Lung microvascular endothelial cell (primary cell): ENCODE measurements at places on chromosomes 5 and 9.

GRCh38 chr9:12813960-12814876, 39.4 kb downstream of the LURAP1L start:
- DNase-seq = peak; percentile 99

DNA sequence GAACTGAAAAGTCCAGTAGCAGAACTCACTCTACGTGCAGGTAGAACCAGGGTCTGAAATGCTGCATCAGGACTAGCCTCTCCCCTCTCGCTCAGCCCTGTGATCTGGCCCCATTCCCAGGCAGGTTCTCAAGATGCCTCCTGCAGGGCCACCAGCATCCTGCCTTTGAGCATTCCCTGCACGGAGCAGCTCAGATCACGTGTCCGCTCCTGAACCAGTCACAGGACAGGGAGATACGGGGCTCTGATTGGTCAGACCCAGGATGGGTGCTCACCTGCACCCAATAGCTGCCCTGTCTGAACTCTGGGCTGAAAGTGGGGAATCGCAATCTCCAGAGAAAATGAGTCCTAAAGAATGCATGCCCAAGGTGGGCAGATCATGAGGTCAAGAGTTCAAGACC, 50.8 kb downstream of the NEURL1B start:
- DNase-seq = no peak

DNA sequence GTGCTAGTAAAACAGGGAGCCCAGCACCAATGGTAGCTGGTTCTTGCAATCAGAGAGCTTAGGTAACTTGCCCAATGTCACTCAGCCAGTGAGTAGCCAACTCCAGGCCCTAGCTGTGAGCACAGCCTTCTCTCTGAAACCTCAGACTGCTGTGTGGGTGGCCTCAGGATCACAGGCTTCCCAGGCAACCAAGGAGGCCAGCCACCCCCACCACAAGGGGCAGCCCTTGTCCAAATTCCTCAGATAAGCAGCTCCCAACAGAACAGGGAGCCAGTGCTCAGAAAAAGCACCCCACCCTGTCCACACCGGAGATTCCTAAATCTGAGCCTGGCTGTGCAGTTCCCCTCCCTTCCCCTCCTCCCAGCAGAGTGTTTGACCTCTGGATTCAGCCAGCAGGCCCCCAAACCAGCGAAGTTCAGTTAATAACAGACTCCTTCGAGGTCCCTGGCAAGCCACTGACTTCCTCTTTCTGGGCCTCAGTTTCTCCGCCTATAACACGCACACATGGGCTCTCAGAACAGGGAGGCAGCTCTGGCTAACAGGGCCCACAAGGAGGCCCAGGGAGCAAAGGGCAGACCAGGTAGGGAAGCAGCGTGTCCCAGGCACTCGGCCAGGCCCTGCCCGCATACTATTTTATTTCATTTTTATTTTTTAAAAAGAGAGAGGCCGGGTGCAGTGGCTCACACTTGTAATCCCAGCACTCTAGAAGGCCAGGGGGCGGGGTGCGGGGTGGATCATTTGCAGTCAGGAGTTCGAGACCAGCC, 2.7 kb downstream of the EEIG1 start:
- peak; percentile 36 for DNase-seq

DNA sequence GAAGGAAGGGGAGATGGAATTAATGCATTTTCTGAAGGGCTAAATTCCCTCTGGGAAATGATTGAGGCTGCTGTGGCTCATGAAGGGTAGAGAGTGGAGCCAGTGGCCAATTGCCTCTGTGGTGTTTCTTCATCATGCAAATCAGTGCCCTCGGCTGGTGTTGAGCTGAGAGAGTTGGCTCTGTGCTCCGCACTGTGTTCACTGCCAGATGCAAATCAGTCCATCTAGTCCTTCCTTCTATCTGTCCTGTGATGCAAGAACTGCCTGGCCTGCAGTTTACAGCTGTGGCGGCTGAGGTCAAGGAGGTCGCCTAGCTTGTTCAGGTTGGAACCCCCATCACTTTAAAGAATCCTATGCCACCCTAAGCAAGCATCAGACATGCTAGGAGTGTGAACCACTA, 6.0 kb downstream of the TMEM171 start:
- DNase-seq = no peak

- DNase-seq = no peak
Measured at GRCh38 chr9:85577353-85577952, 164.3 kb downstream of the AGTPBP1 start.

DNA sequence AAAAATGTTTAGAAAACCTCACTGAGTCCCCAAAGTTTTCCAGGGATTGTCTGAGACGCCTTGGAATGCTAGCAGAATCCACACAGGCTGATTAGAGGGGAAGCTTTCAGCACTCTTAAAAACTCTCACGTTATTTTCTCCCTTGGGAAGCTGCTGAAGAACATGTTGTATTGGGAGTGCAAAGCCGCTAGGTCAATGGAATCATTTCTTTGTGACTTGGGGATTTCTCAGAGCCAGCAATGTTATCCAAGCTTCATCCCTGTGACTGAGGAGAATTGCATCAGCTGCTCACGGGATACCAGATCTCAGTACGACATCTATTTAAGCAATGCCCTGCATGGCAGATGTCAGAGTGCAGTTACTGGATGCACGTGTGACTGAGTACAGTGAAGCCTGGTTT, 426.4 kb upstream of the MPDZ start:
- DNase-seq = no peak

- peak; percentile 61 for DNase-seq
Measured at GRCh38 chr9:73011181-73011750, 58.4 kb upstream of the ALDH1A1 start.

- DNase-seq = no peak
Measured at GRCh38 chr9:32326146-32326545, 58.3 kb upstream of the ACO1 start.

- DNase-seq = no peak
Measured at GRCh38 chr9:115098226-115098965, 19.6 kb downstream of the TNC start.

- DNase-seq = no peak
Measured at GRCh38 chr5:34498572-34498971, 157.6 kb upstream of the RAI14 start.

DNA sequence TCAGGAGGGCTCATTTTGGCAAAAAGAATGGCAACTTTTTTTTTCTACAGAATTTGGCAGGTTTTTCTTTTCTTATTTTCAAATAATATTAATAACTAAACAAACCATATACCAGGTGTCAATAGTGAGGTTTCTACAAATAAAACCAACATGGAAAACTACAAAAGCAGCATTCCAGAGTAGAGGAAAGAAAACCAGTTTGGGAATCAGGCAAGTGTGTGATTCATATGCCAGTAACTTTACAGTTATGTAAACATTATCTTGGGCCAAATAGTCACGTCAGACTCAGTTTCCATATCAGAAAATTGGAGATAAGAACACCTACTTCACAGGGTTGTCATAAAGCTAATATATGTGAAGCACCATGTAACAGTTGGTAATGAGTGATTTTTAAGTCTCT, 51.7 kb downstream of the FBXW11 start:
- DNase-seq = peak; percentile 34

GRCh38 chr5:42461033-42461432, 37.8 kb downstream of the GHR start:
- DNase-seq = no peak

GRCh38 chr5:37915097-37915736, 75.4 kb upstream of the GDNF start:
- DNase-seq = no peak

DNA sequence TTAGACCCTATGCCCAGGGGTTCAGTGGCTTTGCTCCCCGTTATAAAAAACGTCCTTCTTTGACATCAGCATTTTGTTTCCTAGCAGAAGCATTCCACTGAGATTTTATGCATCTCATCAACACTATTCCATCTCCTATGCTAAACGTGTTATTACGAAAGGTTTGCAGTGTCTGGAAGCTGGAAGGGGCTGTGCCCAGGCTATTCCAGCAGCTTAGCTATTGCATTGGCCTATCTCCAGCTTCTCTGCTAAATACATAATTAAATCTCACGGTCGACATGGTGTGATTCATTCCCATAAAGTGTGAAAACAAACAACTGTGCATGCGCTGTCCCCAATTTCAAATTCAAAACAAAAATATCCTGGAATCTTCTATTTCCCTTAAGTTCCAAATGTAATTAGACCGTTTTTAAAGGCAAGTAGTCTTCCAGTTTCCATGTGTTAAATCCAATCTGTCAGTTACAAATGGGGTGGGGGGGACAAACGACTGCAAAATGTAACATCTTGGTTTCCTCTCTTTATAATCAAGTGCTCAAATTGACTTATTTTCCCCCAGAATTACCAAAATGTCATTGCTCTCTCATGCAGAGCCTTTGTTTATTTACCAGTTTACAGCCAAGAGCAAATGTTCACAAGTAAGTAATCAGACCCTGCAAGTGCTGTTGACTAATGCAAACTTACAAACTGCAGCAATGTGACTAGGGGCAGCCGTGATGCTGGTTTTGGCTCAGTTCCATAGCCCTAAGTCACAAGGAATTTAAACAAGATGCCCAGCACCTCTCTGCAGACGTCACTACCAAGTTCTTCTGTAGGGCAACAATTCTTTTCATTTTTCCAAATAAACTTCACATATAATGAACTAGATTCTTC, 212.3 kb upstream of the RORB start:
- DNase-seq = no peak
